Effector memory CD4-positive, alpha-beta T cell (primary cell): ENCODE measurements at places on chromosomes 1 and 21.

DNA sequence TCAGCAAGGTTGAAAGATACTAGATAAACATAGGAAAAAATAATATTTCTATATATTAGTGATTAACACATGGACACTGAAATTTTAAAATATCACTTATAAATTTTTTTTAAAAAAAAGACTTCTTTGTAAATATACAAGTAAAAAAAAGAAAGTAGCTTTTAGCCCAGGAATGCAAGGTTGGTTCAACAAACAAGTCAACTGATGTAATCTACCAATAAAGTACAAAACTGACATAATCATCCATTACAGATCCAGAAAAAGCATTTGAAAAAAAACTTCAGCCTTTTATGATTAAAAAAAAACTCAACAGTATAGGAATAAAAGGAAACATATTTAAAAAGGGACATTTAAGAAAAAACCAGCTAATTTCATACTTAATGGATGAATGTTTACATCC lies 48.4 kb downstream of the TRMT1L start:
- H3K4me1 ChIP-seq = no peaks in the 10 kb centered on the region
- no peaks in the 10 kb centered on the region for H3K36me3 ChIP-seq
- H3K27me3 ChIP-seq = no peaks in the 10 kb centered on the region
- DNase-seq = no peak
- H3K4me3 ChIP-seq = no peak overlapping the region

- H3K27me3 ChIP-seq = no peaks in the 10 kb centered on the region
- DNase-seq = no peak
- no peaks in the 10 kb centered on the region for H3K36me3 ChIP-seq
- no peak overlapping the region for H3K4me3 ChIP-seq
- H3K4me1 ChIP-seq = no peaks in the 10 kb centered on the region
Observed at GRCh38 chr1:111251570-111251969, 24.1 kb downstream of the CHI3L2 start.

DNA sequence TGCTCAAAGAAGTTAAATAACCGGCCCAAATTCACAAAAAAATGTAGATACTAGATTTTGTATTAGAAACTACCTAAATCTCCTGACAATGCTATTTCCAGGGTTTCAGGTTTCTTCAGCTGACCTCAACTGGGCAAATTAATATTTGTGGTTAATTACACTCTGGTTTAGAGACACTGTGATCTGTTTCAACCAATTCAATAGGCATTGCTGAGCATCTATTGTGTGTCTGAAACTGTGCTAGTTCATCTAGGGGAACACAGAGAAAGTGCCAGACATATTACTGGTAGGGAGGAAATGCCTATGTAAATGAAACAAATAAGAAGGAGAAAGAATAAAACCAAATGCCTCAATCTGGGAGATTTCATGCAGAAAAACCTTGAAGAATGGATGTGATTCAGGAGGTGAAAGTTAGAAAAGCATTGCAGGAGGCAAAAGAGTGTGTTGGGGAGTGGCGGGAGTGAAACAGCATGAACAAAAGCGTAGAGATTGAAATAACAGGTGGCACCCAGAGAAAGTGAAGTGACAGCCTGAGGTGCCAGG lies 51.3 kb upstream of the IVNS1ABP start:
- no peaks in the 10 kb centered on the region for H3K27me3 ChIP-seq
- H3K4me1 ChIP-seq = no peaks in the 10 kb centered on the region
- DNase-seq = no peak
- H3K36me3 ChIP-seq = no peaks in the 10 kb centered on the region
- H3K27ac ChIP-seq = no peak overlapping the region

DNA sequence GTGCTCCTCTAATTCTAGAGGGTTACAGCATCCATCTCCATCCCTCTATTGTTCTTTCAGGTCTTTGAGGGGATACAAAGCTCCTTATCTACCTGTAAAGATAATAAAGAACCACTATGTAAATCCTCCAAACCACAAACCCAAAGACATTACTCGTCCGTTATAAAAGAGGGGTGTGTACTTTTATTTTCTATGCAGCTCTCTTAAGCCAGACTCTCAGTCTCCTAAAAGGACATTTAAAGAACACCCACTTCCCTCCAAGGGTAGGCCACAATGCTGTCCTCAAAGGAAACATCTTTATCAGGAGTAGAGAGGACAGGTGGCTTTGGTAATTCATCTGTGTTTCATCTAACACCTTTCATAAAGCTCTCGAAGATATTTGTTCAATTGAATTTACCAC lies 67.9 kb upstream of the DYNLT5 start:
- no peak overlapping the region for H3K27ac ChIP-seq
- peaks cover 3% of the 10 kb centered on the region for H3K27me3 ChIP-seq
- H3K36me3 ChIP-seq = no peaks in the 10 kb centered on the region
- H3K4me3 ChIP-seq = no peak overlapping the region
- no peaks in the 10 kb centered on the region for H3K4me1 ChIP-seq
